ENCODE measurements at places on chromosomes 5 and 9.

GRCh38 chr9:136753371-136754058 is 4.5 kb downstream of the LCN8 start:
- no peak for DNase-seq

- DNase-seq, result no peak
These were observed 29.2 kb upstream of the IL13 start for GRCh38 chr5:132628814-132629213.

GRCh38 chr5:125130591-125130990 is 384.2 kb upstream of the ZNF608 start:
- no peak for DNase-seq

GRCh38 chr5:36680066-36680465 is 73.7 kb downstream of the SLC1A3 start:
- no peak for DNase-seq

- DNase-seq, result no peak
These were observed 747.0 kb upstream of the CDH6 start for GRCh38 chr5:30446456-30446855.

DNA sequence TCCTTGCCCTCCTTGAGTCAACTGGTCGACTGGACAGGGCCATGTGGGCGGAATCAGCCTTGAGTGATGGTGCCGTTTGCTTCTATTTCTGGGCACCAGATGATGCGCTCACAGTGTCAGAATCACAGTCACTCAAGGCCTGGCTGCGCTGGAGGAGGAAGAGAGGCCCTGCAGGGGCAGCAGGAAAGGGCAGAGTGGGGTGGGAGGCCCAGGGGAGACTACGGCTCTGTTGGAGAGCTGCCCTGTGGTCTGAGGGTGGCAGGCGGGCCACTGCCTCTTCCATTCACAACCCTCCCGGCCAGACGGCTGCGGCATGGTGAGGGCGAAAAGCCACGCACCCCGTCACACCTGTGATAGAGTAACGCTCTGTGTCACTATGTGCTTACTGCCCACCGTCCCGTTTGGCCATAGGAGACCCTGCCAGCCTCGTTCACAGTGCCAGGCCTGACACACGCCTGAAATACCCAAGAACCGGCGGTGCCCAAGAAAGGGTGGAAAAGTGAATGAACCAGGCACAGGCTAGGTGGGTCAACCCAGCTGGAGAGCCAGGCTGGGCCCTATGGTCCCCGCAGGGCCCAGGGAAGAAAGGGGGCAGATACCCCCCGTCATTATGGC is 9.9 kb downstream of the PLPP7 start:
- DNase-seq, result no peak

DNA sequence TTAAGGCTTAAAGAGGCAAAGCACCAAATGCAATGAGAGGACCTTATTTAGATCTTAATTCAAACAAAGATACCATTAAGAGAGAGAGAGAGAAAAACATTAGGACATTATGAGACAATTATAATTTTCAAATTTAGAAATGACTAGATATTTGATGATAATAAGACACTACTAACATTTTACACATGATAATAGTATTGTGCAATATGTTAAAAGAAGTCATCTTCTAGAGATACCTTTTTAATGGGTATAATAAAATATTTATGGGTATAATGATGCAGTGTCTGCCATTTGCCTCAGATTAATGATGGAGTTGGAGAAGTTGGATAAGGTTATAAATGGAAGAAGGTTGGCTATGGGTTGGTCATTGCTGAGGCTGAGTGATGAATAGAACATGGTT is 21.2 kb downstream of the SPAAR start:
- DNase-seq, result no peak

DNA sequence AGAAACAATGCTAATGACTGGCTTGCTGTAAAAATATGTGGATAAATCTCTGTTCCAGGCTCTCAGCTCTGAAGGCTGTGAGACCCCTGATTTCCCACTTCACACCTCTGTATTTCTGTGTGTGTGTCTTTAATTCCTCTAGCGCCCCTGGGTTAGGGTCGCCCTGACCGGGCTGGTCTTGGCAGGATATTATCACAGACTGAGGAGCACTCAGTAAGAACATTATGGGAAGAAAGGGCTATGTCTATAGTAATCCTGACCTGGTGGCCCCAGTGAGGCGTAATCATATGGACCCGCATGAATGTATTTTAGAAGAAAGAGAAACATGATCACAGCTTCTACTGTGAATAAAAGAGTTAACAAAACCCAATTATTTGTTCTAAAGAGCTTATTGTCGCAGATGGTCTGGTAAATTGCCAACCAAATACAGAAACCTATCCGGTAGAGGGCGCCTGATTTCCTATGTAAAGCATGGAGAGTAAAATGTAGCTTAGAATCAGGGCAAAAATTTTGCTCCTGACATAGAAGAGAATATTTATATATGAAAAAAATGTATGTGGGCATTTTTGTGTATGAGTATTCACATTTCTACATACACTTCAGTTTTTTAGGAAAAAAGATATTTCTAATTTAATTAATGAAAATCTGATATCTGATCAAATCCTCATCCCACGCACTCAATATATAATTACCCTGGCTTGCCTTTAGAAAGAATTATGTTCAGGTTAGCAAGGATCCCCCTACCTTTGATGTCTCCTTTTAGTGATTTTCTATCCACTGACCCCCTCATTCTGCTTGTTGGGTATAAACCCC is 5.8 kb upstream of the IFNA1 start:
- peak; percentile 54 for DNase-seq

GRCh38 chr5:5278815-5279381 is 138.8 kb downstream of the ADAMTS16 start:
- no peak for DNase-seq

- DNase-seq, result no peak
These were observed 7.2 kb upstream of the RNU6ATAC start for GRCh38 chr9:134171316-134172197.

GRCh38 chr5:143920772-143921171 is 108.8 kb downstream of the HMHB1 start:
- no peak for DNase-seq

DNA sequence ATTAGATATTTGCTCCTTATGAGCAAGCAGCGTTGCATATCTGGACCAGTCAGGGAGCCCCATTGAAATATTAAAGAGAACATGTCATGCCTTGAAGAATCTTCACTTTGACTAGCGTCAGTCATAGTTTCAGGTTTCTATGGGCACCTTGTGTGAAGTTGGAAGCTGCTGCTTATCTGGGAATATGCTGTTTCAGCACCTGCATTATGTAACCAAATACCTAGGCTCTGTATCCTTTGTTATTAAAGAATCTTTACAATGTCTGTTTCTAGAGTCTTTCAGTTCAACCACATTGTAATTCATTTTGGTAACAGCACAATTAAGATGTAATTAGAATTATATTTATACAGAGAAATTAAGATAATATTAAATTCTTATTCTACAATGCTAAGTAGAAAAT is 818.8 kb upstream of the TYRP1 start:
- DNase-seq, result no peak

- DNase-seq, result no peak
These were observed 44.7 kb upstream of the VCAN start for GRCh38 chr5:83426855-83427254.

GRCh38 chr5:172188033-172188892 is at the start of gene STK10:
TSS of gene STK10 (minus strand) at chr5:172188224. CDS start at chr5:172188042, 182 bp downstream.
- DNase-seq, result peak; percentile 91

DNA sequence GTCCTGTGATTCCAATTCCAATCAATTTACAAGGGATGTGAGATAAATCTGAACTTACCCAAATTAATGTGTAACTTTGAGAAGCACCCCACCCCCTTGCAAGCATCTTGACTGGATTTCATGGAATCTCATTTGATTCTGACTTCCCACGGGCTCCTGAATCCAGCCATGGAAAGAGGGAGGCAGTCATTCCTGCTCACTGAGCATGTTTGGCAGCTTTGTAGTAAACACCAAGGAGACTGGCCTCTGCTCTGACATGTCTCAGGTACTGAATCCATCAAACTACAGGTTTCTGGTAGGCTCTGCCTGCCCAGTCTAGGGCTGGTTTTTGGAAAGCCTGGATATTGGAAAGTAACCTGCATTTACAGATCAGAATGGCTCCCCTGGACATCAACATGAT is 357.6 kb downstream of the ARHGEF28 start:
- DNase-seq, result no peak

DNA sequence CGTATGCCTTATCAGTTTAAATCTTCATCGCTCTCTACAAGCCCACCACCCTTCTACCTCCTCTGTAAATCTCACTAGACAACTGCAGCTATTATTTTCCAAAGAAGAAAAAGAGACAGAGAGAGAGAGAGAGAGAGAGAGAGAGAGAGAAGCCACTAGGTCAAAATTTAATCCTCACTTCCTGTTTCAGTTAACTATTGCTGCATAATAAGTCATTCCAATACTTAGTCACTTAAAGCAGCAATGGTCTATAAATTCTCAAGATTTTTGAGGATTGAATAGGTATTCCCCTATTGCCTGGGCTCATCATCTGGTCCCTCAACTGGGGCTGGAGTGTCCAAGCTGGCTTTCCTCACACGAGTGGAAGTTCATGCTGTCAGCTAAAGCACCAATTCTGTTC is 68.8 kb downstream of the ITGA1 start:
- no peak for DNase-seq

DNA sequence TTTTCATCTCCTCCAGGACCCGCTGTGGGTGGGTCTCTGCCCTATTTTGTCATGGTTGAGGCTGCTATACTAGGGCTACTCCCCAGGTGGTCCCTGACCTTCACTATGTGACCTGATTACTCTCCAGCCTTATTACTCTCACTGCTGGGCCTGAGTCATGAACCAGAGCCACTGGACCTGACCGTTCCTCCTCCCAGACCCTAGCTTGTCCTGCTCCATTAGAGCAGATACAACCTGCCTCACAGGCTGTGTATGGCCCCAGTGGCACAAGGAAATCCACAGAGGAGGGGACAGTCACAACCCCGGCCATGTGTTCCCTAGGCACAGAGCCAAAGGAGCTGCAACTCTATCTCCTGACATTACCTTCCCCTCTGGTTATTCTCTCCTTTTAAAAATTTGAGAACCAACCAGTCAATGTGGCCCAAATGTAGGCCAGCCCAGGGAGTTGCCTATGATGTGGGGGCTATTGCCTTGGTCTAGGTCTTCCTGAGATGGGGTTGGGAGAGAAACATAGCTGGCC is 96.0 kb upstream of the FSTL4 start:
- DNase-seq, result no peak

- DNase-seq, result no peak
These were observed 1.9 kb downstream of the MYOZ3 start for GRCh38 chr5:150662731-150663516.

DNA sequence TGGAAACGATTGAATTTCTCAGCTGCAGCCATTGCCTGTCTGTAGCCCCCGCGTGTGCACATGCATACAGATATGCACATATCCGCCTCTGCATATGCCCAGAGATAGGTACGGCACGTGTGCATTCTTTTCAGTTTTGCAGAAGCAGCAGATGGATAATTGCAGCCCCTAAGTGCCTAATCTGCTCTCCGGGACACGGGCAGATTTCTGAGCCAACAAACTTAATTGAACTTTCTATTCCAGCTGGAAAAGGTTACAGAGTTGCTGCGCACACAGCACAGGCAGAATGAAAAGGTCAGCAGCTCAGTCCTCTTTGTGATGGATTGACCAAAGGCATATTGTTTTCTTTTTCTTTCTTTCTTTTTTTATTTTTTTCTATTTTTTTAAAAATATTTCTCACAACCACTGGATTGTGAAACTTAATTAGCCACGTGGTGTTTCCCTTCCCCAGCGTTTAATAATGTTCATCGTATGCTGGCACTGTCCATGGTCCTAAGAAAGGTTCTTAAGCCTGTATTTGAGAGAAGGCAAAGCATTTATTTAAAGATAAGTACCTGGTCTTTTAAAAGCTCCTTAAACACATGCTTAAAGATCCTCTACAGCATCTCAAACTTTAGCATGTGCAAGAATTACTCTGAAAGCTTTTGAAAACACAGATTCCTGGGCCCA is 270.2 kb upstream of the BRINP1 start:
- DNase-seq, result no peak

GRCh38 chr5:61275841-61276240 is 56.2 kb upstream of the ZSWIM6 start:
- peak; percentile 31 for DNase-seq

DNA sequence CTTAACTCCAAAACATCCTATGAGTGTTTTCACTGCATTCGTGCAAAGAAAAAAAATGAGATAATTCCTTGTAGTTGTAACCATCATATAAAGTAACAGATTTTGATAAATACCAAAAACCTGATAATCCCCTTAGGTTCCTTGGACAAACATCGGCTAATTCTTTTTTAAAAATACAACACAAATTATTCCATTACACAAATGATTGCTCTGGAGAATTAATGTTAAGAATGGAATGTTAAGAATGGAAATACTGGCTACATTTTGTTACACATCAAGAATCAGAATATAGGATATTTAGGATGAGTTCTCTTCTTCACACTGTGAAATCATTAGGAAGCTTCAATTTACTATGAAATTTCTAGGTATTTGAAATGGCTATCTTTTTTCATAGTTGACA is 139.4 kb downstream of the LPAR1 start:
- DNase-seq, result no peak
